ENCODE measurements at places on chromosomes 6 and 20.

DNA sequence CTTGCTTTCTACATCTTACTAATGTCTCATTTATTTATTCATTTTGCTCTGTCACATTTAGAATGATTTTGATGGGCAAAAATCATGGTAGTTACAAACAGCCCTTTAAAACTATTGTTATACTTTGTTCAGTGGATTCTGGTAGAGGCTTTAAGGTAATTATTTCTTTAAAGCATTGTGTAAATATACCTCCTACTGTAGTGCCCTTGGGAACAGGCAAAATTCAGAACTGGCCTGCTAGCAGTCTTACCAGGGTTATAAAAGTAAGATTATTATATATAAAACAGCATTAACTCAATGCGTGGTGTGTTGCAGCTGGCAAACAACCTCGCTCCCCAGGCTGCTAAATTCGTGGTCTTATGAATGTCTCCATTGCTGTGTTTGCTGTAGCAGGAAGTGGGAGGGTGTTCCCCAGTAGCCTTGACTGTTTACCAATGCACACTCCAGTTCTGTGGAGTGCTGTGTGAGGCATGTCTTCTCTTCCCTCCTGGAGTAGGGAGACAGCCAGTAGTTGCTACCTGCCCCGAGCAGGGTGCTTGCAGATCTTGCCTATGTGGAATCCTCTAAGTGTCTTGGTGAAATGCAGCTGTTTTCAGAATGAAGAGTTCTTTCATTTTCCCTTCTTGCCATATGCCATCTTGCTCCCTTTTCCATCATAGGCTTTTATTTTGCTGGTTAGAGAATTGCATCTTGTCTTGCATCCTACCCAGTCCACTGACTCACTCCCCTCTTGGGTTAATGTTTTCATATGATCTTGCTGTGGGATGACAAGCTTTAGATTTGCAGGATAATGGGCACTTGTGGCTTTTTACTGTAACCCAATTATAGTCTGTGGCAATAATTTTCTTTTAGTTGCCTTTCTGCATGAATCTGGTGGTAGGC, 45.3 kb downstream of the IGF2R start:
- DNase-seq = no peak

GRCh38 chr6:117265410-117266256, at the start of gene VGLL2:
Gene VGLL2, plus strand, starts transcription at chr6:117265558. Its CDS starts 206 bp downstream, at chr6:117265764.
- DNase-seq = no peak

DNA sequence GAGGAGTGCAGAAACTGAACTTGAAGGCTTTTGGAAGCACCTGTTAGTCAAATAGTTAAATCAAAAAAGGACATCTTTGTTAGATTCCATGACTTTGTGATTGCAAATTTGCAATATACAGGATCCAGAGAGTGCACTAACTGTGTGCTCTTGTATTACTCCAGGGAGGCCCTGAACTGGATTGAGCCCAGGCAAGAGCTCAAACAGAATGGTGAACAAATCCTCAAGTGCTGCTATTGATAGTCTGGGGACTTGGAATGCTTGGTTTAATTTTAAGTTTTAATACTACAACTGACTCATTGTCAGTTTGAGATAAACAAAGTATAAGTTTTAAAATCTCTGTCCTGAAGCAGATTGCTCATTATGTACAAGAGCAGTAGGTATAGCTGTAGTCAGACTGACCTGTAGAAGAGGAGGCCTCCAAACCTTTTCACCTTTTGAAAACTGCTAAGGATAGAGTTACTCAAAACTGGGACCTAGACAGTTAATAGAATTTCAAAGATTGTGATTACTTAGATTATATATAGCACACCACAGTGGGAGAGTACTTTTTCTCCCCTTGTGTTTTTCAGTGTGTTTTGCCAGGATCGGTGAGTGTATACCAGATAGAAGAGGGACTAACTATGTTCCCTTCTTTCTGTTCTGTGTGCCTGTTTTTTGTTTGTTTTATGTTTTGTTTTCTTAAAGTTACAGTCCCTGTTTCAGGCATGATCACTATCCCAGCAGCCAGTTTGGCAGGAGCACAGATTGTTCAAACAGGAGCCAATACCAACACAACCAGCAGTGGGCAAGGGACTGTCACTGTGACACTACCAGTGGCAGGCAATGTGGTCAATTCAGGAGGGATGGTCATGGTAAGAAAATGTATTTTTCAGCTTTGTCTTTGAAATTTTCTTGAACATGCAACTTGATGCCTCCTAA, 18.3 kb downstream of the NFYA start:
- no peak for DNase-seq

DNA sequence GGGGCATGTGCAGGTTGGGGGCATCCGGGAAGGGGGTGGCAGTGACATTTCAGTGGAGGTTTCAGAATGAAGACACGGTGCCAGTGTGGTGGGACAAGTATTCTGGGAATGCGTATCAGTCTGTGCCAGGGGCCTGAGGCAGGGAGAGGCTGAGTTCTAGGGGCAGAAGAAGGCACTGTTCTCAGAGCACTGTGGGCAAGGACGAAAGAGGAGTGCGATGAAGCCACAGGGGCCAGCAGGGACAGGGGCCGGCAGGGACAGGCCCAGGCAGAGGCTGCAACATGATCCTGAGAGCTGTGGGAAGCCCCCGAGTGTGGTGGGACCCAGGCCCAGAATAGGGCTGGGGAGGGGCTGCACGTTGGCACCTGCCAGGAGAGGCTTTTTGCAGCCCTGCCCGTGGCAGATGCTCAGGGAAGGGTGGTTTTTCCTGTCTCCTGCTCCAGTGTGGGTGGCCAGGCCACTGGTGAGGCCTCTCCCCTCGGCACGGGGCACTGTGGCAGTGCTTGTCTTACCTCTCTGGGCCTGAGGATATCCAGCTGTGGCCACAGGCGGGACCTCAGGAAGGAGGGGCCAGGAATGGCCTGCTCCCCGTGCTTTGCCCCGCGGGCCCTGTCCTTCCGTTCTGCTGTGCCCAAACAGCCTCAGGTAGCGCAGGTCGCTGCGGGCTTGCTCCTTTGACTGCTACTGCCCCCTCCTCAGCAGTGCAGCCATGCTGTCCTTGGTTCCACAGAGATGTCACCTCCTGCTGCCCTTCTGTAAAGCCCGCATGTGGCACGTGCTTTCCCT, 10.0 kb downstream of the ENTPD6 start:
- DNase-seq = no peak

DNA sequence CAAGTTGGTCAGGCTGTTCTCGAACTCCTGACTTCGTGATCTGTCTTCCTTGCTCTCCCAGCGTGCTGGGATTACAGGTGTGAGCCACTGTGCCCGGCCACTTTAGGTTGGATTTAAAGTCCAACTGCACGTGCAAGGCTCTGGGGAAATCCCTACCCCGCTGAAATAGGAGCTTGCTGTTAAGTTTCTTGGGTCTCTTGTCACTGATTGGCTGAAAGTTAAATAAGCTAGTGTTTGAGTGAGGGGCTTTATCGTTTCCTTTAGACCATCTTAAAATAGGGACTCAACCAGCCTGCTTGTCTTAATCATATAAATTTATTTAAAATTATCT, 11.1 kb upstream of the SERINC1 start:
- no peak for DNase-seq

DNA sequence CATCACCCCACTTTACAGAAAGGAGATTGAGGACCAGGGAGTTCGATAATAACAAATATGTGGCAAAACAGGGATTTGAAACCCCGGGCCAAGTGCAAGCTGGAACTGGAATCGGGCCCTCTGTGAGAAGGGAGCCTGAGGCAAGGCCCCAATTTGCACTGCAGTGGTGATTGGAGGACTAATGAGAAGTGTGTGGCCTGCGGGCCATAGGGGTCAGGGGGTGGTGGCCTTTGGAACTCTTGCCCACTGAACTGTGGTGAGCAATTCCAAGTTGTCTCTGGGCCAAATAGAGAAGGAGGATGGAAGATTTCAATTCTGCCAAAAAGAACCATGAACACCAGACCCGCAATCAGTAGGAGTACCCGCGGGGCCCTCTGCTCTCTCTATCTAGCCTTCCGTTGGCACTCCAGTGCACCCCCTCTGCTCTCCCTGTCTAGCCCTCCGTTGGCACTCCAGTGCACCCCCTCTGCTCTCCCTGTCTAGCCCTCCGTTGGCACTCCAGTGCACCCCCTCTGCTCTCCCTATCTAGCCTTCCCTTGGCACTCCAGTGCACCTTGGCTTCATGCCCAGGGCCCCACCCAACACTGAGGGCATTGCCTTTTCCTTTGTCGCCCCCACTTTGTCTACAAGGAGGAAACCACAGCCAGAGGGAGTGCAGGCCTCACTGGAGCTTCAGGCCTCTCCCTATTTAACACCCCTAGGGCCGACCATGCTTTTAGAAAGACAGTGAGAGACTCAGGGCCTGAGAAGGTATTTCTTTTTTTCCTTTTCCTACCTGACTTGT, 6.0 kb upstream of the PTPRA start:
- no peak for DNase-seq
